ENCODE measurements at places on chromosomes 7 and 10.
A peak's percentile ranks its signal among the peaks of the same experiment; 100 is the strongest.

GRCh38 chr10:133324198-133324792 is 12.4 kb downstream of the CALY start:
- H3K4me3 ChIP-seq: no peak overlapping the region
- H3K27me3 ChIP-seq: peaks cover 35% of the 10 kb centered on the region
- peaks cover 15% of the 10 kb centered on the region for H3K4me1 ChIP-seq

GRCh38 chr10:88386204-88386788 is 196.8 kb downstream of the RNLS start:
- no peaks in the 10 kb centered on the region for H3K27me3 ChIP-seq
- H3K4me3 ChIP-seq: no peak overlapping the region
- H3K4me1 ChIP-seq: peaks cover 32% of the 10 kb centered on the region
- DNase-seq: no peak
- no peaks in the 10 kb centered on the region for H3K36me3 ChIP-seq

DNA sequence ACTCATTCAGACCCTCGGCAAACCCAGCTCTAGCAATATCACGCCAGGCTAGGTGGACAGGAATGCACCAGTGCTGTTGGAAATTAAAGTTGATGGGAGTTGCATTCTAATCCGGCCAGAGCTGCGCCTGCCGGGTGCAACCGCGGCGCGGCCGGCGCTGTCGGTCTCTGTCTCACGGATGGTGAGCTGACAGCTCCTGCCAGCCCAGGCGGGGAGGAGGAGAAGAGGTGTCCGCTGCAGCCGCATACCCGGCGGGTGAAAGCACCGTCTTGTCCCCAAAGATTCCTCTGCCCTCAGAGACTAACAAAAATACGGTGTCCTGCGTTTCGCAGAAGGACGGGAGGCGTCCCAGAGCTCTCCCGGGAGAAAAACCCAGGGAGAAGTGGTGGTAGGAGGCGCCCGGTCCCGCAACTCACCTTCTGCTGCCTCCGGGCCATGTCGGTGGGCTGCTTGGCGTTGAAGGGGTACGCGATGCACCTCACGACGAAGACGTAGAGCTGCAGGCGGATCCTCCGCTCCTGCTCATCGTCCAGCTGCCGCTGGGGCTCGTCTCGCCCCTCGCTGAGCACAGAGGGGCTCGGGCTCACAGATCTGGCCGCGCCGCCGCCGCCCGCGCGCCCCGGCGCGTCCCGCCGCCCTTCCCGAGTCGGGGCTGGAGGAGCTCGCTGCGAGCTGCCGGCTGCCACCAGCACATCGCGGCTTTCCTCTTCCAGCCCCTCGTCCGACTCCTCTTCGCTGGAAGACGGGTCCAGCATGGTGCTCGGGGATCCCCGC is 490 bp downstream of the CADPS2 start:
- H3K27ac ChIP-seq: no peak overlapping the region
- peaks cover 7% of the 10 kb centered on the region for H3K27me3 ChIP-seq
- H3K36me3 ChIP-seq: no peaks in the 10 kb centered on the region
- no peak overlapping the region for H3K4me3 ChIP-seq
- peaks cover 2% of the 10 kb centered on the region for H3K4me1 ChIP-seq

- no peaks in the 10 kb centered on the region for H3K27me3 ChIP-seq
- no peak overlapping the region for H3K4me3 ChIP-seq
- H3K36me3 ChIP-seq: no peaks in the 10 kb centered on the region
- H3K27ac ChIP-seq: no peak overlapping the region
- no peak for DNase-seq
- no peaks in the 10 kb centered on the region for H3K4me1 ChIP-seq
Measured at GRCh38 chr7:143510854-143511592, 33.4 kb downstream of the TAS2R41 start.

DNA sequence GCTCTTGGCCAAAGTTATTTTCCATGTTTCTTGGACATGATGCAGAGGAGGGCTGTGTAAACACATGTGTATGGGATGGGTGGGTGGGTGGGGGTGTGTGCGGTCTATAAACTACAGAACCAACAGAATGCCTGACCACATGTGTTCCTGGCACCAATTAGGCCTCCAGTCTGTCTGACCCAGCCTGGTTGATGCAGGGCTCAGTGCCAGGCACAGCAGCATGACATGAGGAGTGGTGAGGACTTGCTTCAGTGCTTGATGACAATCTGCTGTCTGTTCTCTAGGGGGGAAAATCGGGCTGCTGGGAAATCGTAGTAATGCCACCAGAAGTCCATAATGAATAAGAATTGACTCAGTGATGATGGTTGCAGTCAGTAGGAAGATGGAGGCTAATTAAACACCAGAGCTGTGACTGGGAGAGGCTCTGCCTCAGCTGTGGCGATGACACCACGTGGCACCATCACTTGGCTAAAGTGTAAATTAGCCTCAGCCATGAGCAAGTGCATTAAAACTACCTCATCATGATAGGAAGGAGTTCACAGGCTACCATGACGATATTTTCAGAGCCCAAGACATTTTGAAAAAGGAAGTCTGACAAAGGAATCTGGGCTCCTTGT is 260.1 kb upstream of the PODXL start:
- no peak overlapping the region for H3K27ac ChIP-seq
- H3K27me3 ChIP-seq: no peaks in the 10 kb centered on the region
- H3K36me3 ChIP-seq: no peaks in the 10 kb centered on the region
- H3K4me3 ChIP-seq: no peak overlapping the region
- no peak for DNase-seq
- H3K4me1 ChIP-seq: no peaks in the 10 kb centered on the region

DNA sequence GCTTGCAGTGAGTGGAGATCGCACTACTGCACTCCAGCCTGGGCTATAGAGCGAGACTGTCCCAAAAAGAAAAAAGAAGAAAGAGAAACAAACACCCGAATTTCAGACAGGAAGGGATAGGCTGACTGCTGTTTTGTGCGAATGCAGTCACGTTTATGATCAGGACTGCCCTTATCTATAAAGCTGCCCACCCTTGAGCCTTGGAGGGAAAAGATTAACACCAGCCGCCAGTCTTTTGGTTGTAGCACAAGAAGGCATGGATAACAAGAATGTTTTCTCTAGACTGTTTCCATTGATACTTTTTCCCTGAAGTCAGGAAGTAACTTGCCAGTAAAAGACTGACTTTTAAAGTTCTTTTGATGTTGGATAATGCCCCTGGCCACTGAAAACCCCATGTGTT is 314.0 kb downstream of the BICC1 start:
- no peak for DNase-seq
- H3K27ac ChIP-seq: no peak overlapping the region
- no peak overlapping the region for H3K4me3 ChIP-seq
- H3K36me3 ChIP-seq: no peaks in the 10 kb centered on the region
- no peaks in the 10 kb centered on the region for H3K4me1 ChIP-seq

- no peak overlapping the region for H3K27ac ChIP-seq
- H3K27me3 ChIP-seq: no peaks in the 10 kb centered on the region
- H3K4me3 ChIP-seq: no peak overlapping the region
- H3K4me1 ChIP-seq: peaks cover 12% of the 10 kb centered on the region
- no peaks in the 10 kb centered on the region for H3K36me3 ChIP-seq
Measured at GRCh38 chr10:69628891-69629290, 1.2 kb upstream of the FAM241B start.

- no peaks in the 10 kb centered on the region for H3K4me1 ChIP-seq
- no peak overlapping the region for H3K4me3 ChIP-seq
- H3K36me3 ChIP-seq: no peaks in the 10 kb centered on the region
- no peak overlapping the region for H3K27ac ChIP-seq
- H3K27me3 ChIP-seq: no peaks in the 10 kb centered on the region
Measured at GRCh38 chr10:121684276-121684675, 86.0 kb upstream of the FGFR2 start.

GRCh38 chr7:27314111-27314510 is 71.5 kb downstream of the EVX1 start:
- no peak overlapping the region for H3K27ac ChIP-seq
- no peaks in the 10 kb centered on the region for H3K36me3 ChIP-seq
- no peak overlapping the region for H3K4me3 ChIP-seq
- H3K27me3 ChIP-seq: no peaks in the 10 kb centered on the region

DNA sequence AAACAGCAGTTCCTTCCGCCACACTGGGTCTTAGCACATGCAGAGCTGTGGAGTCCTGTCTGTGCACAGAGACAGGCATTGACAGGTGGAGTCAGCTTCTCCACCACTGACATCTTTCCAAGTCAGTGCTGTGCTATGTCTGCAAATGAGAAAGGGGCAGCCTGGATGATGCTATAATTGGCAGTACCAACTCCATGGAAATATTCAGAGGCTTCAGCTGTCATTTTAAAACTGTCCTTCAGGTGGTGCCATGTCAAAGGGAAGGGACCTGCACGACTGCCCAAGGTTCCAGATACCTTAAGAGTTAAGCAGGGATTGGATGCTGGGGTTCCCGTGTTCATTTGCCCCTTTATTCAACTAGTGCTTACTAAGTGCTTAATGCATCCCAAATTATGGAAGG is 258.0 kb upstream of the PRKCQ start:
- no peak overlapping the region for H3K27ac ChIP-seq
- H3K36me3 ChIP-seq: no peaks in the 10 kb centered on the region
- H3K27me3 ChIP-seq: no peaks in the 10 kb centered on the region
- no peak overlapping the region for H3K4me3 ChIP-seq
- DNase-seq: no peak

DNA sequence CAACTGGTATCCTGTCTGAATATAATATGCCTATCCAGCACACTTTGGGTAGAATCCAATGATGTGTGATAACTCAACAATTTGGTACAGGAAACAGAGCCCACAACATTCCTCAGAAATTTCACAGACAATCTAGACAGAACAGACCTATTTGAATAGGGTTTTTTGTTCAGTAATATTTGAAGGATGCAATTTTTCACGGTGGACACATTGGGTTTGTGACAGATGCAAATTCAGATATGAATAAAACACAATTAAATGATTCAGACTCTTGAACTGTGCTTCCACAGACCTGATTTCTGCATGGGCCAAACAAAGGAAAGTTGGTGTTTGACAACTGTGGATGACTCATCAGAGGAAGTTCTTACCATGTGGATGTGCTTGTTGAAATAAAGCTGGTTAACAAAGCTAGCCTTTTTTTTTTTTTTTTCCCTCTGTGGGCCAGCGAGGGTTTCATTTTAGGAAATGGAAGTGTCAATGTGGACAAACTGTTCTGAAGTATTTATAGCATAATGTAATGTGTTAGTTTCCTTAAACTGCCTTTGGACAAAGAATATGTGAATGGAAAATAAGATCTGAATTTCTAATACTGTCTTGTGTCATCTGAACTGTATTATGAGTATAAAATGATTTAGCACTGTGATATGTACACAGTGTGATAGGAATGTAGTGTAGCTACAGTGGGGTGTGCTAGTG is 43.2 kb upstream of the FAM133B start:
- peaks cover 20% of the 10 kb centered on the region for H3K4me1 ChIP-seq
- no peak overlapping the region for H3K4me3 ChIP-seq

GRCh38 chr7:97298561-97298960 is 181.1 kb downstream of the SDHAF3 start:
- no peaks in the 10 kb centered on the region for H3K27me3 ChIP-seq
- H3K36me3 ChIP-seq: no peaks in the 10 kb centered on the region
- H3K4me1 ChIP-seq: no peaks in the 10 kb centered on the region
- no peak overlapping the region for H3K27ac ChIP-seq
- no peak overlapping the region for H3K4me3 ChIP-seq

DNA sequence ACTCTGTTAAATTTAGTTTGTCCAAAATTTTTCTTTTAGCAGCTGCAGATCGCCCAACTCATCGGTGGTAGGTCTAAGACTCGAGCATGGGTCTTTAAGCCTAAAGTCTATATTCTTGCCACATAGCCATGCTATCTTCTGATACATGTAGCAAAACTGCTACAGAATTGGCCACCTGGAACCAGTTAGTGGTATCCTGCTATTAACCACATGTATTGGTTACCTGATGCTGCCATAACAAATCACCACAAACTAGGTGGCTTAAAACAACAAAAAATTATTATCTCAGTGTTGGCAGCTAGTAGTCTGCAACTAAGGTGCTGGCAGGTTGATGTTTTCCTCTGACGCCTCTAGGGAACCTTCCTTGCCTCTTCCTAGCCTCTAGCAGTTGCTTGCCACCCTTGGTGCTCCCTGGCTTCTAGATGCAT is 96.7 kb upstream of the PIK3CG start:
- no peaks in the 10 kb centered on the region for H3K36me3 ChIP-seq
- H3K4me3 ChIP-seq: no peak overlapping the region
- no peak overlapping the region for H3K27ac ChIP-seq
- no peaks in the 10 kb centered on the region for H3K27me3 ChIP-seq
- peaks cover 12% of the 10 kb centered on the region for H3K4me1 ChIP-seq
- no peak for DNase-seq

GRCh38 chr10:128180843-128181242 is 54.6 kb upstream of the MKI67 start:
- no peaks in the 10 kb centered on the region for H3K27me3 ChIP-seq
- no peaks in the 10 kb centered on the region for H3K4me1 ChIP-seq
- no peak overlapping the region for H3K27ac ChIP-seq
- no peaks in the 10 kb centered on the region for H3K36me3 ChIP-seq
- no peak overlapping the region for H3K4me3 ChIP-seq
- peak; percentile 23 for DNase-seq

GRCh38 chr10:31961277-31962074 is 32.8 kb upstream of the ARHGAP12 start:
- H3K36me3 ChIP-seq: no peaks in the 10 kb centered on the region
- H3K4me3 ChIP-seq: no peak overlapping the region
- H3K27ac ChIP-seq: no peak overlapping the region
- H3K27me3 ChIP-seq: no peaks in the 10 kb centered on the region

- no peaks in the 10 kb centered on the region for H3K36me3 ChIP-seq
- DNase-seq: no peak
- H3K4me1 ChIP-seq: no peaks in the 10 kb centered on the region
- H3K27me3 ChIP-seq: no peaks in the 10 kb centered on the region
- no peak overlapping the region for H3K4me3 ChIP-seq
Measured at GRCh38 chr7:84629640-84630318, 435.2 kb upstream of the SEMA3A start.

- no peak for DNase-seq
- H3K27me3 ChIP-seq: no peaks in the 10 kb centered on the region
- no peaks in the 10 kb centered on the region for H3K36me3 ChIP-seq
- H3K4me3 ChIP-seq: no peak overlapping the region
Measured at GRCh38 chr7:92682330-92682729, 92.1 kb upstream of the FAM133B start.

DNA sequence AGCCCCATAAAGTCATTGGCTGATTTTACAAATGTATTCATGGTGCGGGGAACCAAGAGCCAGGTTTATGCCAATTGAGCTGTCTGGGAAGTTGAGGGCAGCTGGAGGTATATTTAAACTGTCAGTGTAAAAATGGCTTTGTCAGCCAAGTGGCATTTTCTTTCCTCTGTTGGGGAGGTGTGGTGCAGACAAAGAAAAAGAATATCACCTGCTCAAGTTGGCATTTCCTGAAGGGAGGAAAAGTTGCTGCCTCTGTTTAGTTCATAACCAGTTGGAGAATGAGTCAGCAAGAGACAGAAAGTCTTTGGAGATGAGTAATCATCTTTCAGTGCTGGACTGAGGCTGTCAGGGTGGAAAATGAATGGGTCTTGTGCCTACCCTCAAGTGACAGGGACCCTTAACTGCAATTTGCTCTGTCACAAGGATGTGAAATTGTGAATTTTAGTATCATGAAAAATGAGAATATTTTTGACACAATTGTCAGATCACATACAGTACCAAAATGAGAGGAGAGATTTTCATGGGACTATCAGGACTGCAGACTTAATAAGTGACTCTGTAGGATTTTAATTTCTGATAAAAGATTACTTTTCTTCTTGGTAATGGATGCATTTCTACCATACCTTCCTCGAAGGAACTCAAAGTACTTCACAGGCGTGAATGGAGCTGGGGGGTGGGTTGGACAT is 137.3 kb downstream of the ANLN start:
- H3K36me3 ChIP-seq: no peaks in the 10 kb centered on the region
- H3K4me1 ChIP-seq: no peaks in the 10 kb centered on the region
- no peak overlapping the region for H3K4me3 ChIP-seq
- DNase-seq: no peak
